ENCODE measurements at places on chromosomes 1 and 21.

DNA sequence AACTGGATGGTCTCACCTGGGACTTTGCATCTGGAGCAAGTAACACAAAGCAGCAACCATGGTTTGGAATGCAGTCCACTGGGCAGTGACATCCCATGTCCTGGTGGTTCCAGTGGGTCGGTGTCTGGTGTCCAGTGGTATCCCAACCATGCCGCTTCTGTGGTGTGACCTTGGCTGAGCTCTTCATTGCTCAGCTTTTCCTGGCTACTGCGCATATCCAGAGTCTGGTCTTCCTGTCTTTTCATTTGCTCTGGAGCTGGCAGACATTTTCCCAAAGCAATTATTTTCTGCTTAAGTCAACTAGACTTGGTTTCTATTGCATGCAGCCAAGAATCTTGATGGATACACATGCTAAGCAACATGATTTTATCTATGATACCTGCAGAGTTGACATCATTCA, 28.4 kb upstream of the CD2 start:
- DNase-seq, result no peak

DNA sequence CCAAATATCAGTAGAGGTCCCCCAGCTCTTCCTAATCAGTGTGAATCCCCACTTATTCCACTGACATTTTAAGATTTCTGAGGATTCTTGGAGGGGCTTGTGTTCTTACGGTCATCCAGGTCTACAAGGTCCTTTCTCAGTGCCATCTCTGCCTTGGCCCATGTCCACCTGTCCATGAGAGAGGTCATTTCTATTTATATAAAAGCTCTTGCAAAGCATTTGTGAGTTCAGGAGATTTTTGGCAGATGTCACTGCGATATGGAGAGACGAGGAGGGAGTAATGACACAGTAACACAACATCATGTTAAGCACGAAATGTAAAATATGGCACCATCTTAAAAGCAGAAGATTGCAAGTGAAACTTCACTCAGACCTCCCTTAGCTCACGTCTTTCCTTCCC, 144.6 kb upstream of the NFIA start:
- DNase-seq, result no peak

GRCh38 chr1:10339036-10339567, 59.8 kb upstream of the PGD start:
- no peak for DNase-seq

GRCh38 chr1:5430911-5431697, 561.1 kb downstream of the NPHP4 start:
- no peak for DNase-seq

DNA sequence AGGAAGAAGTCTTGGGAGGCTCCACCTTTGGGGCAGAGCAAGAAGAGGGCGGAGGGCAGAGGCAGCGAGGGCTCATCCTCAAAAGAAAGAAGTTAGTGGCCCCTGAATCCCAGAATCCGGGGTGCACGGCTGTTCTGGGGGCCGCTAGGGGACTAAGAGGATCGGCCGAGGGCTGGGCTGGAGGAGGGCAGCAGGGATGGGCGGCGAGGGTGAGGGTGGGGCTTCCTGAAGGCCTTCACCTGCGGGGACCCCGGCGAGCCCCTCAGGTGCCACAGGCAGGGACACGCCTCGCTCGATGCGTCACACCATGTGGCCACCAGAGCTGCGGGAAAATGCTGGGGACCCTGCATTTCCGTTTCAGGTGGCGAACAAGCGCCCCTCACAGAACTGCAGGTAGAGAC, 23.9 kb downstream of the COL6A1 start:
- no peak for DNase-seq

DNA sequence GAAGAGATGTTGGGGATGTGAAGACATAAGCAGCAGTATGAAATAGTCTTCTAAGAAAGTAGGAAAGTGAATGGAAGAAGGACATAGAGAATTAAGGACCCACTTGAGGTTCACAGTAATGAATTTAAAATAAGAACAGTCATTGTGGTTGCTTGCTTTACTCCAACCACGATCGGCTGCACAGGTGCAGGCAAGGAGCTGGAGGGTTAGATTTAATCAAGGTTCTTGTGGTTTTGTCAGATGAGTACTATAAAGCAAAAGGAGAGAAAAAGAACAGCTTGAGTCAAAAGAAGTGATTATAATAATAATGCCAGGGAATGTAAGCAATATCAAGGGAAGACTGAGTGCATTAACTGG, 46.1 kb upstream of the RBM34 start:
- no peak for DNase-seq

GRCh38 chr21:14572204-14572780, 26.2 kb upstream of the SAMSN1 start:
- no peak for DNase-seq

DNA sequence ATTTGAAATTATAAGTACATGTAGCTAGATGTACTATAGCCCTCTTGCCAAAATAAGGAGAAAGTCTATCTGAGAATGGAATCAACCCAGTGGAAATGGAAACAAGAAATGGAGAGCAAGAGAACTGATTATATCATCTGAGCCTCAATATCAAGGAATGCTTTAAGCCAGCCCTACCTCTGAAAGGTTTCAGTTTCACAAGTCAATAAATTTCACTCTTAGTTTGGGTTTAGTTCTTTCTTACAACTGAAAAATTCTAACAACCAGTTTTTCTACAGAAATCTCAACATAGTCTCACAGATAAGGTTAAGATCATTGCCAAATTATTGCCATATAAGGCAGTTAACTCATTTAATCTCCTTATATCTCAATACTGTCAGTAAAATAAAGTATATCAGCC, 80.0 kb downstream of the EPS15 start:
- no peak for DNase-seq

DNA sequence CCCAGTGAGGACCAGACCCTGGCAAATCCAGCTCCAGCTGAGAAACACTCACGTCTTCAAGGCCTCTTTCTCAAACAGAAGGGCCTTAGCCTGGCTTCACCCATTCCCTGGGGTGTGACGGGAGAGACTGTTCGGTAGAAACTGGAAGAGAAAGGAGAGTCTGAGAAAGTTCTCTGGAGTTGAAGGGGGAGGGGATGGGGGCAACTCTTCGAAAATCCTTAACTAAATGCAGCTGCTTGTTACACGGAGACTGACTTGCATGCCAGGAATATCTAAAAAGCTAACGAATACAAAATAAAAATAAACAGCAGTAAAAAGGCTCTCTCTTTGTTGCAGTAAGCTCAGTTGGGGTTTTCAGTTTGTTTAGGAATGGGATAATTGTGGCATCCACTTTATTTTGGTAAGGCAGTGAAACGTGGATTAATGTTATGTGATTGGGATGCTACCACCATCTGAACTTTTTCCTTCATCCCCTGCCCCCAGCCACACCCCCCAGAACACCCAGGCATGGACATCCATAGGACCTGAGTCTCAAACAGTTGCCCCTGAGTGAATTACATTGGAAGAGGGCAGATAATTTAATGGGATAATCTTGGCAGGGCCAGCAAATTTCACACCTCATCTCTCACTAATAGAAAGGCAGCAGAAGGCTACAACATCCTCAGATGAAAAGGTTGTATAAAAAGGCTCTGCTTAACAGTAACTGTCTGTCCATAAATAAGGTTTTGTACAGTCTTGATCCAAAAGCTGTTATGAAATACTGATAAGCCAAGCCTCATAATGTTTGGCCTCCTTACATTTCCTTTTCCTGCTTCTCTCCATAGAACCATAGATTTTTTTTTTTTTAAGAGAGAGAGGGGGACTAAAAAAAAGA, 5.8 kb downstream of the ROR1 start:
- no peak for DNase-seq

- no peak for DNase-seq
Measured at GRCh38 chr21:23452384-23453083, 2154.7 kb downstream of the MRPL39 start.

- peak; percentile 70 for DNase-seq
Measured at GRCh38 chr1:24872061-24872850, 57.8 kb downstream of the RUNX3 start.

DNA sequence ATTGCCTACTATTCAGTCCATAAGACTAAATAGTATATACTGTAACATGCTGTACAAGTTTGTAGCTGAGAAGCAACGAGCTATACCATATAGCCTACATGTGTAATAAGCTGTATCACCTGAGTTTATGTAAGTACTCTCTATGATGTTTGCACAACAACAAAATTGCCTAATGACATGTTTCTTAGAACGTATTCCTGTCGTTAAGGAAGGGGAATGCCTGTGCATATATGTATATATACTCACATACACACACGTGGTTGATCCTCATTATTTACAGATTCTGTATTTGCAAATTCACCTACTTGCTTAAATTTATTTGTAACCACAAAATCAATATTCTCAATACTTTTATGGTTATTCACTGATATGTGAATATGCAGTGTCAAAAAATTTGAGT, 215.6 kb downstream of the GPR52 start:
- DNase-seq, result no peak

- DNase-seq, result no peak
Measured at GRCh38 chr1:20070357-20070756, 363 bp downstream of the PLA2G5 start.

GRCh38 chr1:42851960-42852607, 5.7 kb downstream of the ZNF691 start:
- no peak for DNase-seq

GRCh38 chr1:230314142-230314470, 112.0 kb downstream of the PGBD5 start:
- DNase-seq, result no peak

DNA sequence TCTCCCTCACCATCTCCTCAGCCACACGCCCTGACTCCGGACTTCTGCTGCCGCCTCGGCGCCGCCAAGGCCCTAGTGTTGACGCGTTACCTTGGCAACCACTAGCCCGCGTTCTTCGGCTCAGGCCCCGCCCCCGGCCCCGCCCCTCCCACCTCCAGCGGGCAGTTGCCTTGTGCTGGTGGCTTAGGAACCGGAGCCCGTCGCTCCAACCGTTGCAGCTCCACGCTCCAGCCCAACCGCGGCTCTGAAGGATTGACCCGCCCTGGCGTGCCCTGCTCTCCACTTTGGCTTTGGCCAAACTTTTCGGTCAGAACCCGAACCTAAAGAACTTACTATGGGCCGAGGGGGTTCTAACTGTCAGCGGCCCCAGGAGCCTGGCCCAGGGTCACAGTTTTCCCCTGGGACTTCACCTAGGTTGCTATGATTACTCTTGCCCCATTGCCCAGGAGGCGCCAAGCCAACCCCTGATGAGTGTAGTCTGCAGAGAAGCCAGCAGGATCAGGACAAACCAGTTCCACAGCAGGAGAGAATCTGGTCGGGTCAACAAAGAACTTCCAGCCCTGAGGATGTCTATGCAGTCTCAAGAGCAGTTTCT, at the start of gene CFAP45:
Gene CFAP45 (minus strand): TSS at position 80 of the 595 bp plus-strand sequence. CDS start 67 bp downstream, at position 13.
- DNase-seq, result peak; percentile 95

- no peak for DNase-seq
Measured at GRCh38 chr1:53198241-53198651, 1.6 kb downstream of the CPT2 start.

DNA sequence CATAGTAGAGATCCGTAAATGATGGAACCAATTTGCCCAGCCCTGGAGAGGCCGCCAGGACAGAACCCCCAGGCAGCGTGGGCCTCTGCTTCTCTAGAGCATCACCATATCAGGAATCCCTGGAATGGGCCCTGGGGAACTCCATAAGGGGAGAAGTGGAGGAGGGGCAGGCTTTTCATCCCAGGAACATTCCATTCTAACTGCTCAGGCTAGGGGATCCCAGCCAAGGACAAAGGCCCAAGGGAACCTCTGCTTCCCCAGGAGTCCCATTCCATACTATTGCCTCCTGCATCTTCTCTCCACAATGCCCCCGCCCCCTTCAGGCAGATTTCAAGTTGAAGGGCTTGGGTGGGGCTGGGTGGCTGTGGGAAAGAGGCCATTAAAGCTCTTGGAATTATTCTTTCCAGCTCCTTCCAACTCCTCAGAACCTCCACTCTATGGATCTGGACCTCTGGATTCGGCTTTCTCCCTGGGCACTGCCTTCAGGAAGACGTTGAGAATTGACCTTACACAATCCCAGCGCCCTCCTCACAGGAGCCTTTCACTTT, 6.0 kb downstream of the TRNP1 start:
- DNase-seq, result peak; percentile 91

- DNase-seq, result no peak
Measured at GRCh38 chr1:169574336-169574735, 11.9 kb downstream of the F5 start.

- DNase-seq, result no peak
Measured at GRCh38 chr1:214316593-214316992, 35.6 kb downstream of the SMYD2 start.

- DNase-seq, result no peak
Measured at GRCh38 chr1:54094001-54094729, 40.8 kb downstream of the TCEANC2 start.

DNA sequence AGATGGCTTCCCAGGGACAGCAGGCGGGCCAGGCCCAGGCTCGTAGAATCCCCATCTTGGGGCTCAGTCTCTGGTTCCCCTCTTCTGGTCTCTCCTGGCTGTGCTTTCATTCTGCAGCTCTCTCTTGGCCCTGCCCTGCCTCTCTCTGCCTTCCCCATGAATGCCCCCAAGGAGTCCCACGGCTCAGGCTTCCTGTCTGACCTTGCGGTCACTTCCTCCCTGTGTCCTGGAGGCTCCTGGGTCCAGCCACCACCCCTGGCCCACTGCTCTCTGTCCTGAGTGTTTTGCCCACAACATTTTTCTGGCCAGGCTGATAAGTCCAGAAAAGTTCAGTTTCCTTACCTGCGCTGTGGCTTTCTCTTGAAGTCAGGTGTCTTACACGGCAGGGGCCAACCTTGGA, 29.1 kb downstream of the PIGP start:
- no peak for DNase-seq

DNA sequence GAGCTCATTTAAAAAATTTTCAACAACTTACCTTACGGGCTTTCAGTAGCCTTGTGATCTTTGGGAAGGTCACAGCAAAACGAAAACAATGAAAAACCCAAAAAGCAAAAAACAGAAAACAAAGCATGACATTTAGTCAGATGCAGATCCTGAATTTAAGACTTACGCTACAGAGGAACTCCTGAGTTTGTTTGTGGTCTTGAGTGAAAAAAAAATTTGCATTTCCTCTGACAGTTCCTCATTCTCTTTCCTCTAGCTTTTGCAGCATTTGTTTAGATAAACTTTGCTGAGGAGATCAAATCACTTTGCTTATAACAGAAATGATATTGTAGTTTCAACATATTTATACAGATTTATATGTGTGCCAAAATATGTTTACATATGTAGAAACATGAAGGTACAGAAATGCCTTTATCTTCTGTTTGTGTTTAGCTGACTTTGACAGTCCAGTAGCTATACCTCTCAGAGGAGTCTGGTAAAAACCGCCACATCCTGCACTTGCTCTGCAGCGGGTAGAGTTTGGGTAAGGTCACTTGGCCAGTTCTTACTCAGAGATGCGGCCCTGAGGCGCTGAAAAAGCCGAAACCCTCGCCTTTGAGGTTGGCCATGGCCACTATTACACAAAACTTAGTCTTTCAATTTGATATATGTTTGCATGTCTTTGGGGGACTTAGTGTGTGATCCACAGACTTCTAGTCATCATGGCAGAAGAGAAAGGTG, 142.5 kb downstream of the TNR start:
- no peak for DNase-seq

- DNase-seq, result no peak
Measured at GRCh38 chr1:193070942-193071341, 11.5 kb downstream of the RO60 start.

- DNase-seq, result no peak
Measured at GRCh38 chr1:234315588-234315987, 57.7 kb upstream of the COA6 start.

GRCh38 chr1:85579622-85580021, 939 bp upstream of the CCN1 start:
- DNase-seq, result peak; percentile 60

GRCh38 chr1:61922950-61923480, 180.7 kb downstream of the PATJ start:
- DNase-seq, result no peak
